ENCODE measurements at places on chromosomes 5 and 9.

- DNase-seq = no peak
Observed at GRCh38 chr5:55800924-55801323, 50.2 kb upstream of the IL31RA start.

DNA sequence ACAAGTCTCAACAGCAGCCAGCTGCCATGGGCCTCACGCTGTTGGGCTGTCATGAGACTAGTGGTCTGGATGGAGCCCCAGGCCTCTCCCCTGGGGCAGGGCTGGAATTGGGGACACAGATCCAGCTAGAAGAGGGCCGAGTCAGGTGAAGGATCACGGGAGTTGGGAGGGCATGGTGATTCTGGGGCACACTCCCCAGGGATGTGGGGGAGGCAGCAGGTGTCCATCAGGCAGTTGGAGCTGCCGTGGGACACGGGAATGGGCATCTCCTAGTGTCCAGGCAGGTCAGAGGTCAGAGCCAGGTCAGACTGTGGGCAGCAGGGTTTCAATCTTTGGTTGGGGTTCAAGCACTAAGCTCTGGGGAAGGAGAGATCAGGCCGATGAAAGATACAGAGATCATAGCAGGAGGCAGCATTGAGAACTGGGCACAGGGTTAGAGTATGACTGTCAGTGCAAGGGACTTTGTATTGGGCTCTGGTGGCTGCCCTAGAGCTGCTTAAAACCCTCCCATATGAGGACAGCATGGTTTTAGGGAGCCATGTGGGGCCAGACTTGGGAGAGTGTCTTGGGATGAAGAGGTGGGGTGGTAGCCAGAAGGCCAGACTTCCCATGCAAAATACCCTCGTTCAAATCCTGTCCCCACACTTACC is 59.2 kb downstream of the ARHGEF37 start:
- no peak for DNase-seq

- DNase-seq = no peak
Observed at GRCh38 chr9:87464110-87464991, 33.3 kb upstream of the DAPK1 start.

GRCh38 chr5:155620821-155621410 is 607.4 kb downstream of the KIF4B start:
- DNase-seq = no peak

- DNase-seq = no peak
Observed at GRCh38 chr5:75663579-75664284, 52.5 kb downstream of the ANKDD1B start.

GRCh38 chr5:87769157-87769556 is 356.4 kb upstream of the CCNH start:
- no peak for DNase-seq

DNA sequence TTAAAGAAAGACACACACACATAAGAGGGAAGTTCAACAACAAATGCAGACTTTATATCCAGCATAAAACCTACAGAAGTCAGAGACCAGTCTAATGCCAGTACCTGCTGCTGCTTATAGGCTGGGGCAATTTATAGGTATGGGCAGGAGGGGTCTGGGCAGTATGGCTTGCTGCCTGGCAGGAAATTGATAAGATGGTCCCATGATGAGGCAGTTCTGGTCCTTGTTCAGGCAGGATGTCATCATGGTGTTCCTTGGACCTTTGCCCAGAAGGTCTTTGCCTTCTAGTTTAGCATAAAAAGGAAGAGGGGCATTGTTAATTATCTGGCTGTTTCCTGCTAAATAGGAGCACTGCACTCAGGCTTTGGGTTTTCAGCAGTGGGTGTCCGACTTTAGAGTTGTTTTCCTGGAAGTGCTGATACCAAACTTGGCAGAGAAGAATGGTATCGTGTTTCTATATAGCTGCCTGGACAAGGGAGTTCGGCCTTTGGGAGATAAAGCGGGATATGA is 10.4 kb upstream of the PDCD1LG2 start:
- DNase-seq = no peak

DNA sequence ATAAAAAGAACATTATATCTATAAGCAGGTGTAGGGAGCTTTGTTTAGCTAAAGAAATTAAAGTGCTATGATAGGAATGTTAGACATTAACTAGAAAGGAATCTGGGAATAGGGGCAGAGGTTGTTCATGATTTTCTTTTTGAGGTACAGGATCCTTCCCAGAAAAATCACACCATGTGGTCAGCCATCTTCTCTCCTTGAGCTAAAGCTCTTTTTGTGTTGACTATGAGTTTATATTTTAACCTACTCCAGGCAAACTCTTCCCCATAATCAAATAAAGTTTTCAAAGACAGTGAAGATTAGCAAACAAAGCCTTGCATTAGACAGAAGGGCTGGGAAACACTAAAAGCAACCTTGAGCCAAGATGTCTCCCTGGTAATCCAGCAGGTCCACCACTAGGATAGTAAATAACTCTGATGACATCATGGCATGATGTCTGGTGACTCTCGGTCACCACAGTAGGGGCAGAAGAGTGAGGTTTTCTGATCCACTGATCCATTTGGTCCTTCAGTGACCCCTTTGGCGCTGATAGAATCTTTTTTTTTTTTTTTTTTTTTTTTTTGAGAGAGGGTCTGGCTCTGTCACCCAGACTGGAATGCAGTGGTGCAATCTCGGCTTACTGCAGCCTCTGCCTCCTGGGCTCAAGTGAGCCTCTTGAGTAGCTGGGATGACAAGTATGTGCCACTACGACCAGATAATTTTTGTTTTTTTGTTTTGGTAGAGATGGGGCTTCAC is 30.6 kb upstream of the IL6ST start:
- no peak for DNase-seq

GRCh38 chr5:138595180-138595795 is 20.1 kb upstream of the HSPA9 start:
- no peak for DNase-seq

DNA sequence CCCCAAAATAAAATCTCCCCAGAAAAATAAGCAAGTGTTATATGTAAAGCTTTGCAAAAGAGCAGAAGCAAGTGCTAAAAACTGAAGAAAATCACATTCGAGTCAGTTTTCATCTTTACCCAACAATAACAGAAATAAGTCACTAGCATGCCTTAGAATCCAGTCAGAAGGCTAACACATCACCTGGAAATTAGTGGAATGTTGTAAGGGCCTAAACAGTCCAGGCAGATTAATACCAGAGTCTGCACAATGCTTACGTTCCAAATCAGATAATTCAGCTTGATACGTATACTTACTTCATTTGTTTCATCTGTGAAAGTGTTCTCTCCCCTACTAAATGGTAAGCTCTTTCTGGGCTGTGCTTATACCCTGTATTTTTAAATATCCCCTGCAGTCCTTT is 42.7 kb downstream of the SUSD1 start:
- DNase-seq = no peak

- DNase-seq = no peak
Observed at GRCh38 chr5:100424017-100424416, 111.2 kb upstream of the FAM174A start.

DNA sequence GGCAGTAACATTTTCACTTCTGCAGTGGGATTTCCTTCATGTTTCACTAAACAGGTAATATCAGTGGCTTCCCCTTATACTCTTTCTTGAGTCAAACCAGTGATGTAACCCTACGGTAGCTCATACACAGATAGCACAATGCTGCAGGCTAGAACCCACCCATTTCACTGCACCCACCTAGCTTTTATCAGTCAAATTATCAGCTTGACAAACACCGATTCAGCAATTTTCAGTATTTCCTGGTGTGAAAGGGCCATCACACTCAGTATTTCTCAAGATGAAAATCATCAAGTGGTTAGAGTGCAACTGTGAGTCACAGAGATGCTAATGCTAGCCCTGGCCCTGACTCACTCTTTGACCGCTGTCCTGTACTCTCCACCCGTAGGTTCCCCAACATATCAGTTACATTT is 242.3 kb upstream of the PTGER4 start:
- DNase-seq = no peak

- DNase-seq = no peak
Observed at GRCh38 chr9:117835798-117836197, 131.6 kb downstream of the TLR4 start.

DNA sequence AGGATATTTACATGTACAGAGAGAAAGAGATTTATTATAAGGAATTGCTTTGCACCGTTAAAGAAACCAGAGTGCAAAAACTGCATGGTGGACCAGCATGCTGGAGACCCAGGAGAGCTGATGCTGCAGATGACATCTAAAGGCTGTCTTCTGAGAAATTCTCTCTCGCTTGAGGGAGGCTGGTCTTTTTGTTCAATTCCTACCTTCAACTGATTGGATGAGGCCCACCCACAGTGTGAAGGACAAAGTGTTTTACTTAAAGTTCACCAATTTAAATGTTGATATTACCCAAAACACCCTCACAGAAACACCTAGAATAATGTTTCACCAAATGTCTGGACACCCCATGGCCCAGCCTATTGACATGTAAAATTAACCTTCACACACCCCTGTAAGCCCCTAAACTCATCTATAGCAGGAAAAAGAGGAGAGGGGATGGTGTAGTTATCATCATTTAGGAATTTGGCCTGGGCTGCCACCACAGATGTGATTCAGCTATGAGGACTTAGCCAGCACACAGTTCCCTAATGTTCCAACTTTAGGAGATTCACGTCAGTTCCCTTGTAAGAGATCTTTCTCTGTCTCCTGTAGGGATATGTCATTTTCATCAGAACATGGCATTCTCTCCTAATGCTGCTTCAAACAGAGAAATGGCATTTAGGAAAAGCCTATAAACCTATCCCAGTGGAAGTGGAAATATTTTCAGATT is 358.2 kb upstream of the TLE4 start:
- no peak for DNase-seq

- no peak for DNase-seq
Observed at GRCh38 chr5:136042665-136043121, 13.9 kb downstream of the TGFBI start.

- no peak for DNase-seq
Observed at GRCh38 chr9:109349421-109349846, 28.6 kb upstream of the EPB41L4B start.
